ENCODE measurements at places on chromosomes 12 and 14.

DNA sequence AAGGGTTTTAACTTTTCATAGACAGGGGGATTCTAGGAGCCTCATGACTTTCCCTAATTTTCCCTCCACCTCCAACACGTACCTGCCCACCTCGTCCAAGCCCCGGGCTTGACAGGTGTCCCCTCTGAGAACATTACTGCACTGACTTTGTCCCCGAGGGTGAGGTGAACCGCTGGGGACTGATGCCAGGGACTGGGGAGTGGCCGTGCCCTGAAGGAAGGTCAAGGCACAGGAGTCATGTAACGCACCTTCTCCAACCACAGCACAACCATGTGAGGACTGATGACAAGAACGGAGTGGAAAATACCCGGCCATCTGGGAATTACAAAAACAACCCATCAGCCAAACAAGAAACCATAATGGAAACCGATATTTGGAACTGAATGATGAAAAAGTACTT, 214.7 kb upstream of the C14orf180 start:
- no peak for DNase-seq

DNA sequence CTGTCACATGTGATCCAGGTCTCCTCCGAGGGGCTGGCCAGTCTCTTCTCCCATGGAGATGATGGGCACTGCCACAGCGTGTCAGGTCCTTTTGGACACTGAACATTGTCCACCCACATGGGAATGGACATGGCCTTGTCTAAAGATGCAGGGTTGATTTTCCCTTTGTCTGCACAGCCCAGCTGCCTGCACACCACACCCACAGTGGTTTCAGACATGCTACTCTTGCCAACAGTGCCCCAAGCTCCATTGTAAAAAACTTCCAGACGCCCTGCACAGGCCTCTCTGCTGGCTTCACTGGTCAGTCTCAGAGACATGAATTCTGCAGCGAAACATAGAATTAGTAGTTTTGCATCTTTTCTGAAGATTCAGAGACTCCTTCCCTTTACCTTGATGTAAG, 18.5 kb downstream of the CD163 start:
- DNase-seq, result peak; percentile 20

GRCh38 chr14:104993306-104993705, 7.7 kb downstream of the CLBA1 start:
- DNase-seq, result no peak

DNA sequence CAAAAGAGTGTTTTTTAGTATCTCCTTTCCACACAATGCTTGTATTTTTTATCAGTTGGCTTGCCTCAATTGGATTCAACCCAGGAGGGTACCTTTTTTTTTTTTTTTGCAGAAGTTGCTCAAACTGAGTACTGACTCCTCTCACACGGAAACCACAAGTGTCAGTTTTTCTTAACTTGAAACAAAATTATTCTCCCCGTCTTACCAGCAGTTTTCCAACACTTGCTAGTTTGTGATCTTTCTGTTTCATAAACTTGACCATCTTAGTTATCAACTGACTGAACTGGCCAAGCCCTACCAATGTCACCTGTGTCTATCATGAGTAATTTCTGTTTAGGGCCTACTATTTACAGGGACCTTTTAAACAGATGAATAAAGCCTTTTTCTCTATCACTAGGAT, 34.1 kb upstream of the ITPR2 start:
- no peak for DNase-seq

- no peak for DNase-seq
These were observed 25.6 kb upstream of the MED13L start for GRCh38 chr12:116303066-116303465.

Data from AG20443 (cell line).